Stimulated activated CD4-positive, alpha-beta T cell treated with anti-CD3 and anti-CD28 coated beads, Interleukin-4, amount 100 ng/mL, for 48 hours (primary cell): ENCODE measurements at places on chromosomes 12 and 14.

DNA sequence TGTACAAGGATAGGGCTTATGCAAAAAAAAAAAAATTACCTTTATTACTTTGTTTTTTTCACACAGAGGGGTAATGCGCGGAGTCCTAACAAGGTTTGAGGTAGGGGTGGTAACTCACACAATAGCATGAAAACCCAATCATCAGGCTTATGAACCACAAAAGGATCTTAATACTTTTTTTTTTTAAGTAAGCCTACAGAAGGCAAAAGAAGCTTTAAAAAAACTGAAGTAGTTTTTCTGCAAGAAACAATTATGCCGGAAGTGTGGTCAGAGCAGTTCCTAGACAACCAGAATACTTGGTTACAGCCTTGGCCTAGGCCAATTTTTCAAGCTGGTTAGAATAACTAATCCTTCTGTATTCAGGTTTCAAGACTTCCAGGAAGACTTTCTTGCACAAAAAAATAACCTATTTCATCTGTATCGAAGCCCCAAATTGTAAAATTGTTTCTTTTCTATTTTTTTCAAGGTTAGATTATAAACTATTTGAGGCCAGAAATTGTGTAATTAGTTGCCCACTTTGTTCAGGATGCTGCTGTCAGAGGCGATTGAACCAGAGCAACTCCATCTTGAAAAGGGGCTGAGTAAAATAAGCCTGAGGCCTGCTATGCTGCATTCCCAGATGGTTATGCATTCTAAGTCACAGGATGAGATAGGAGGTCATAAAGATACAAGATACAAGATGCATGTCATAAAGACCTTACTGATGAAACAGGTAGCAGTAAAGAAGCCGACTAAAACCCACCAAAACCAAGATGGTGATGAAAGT is 1.8 kb upstream of the GNS start:
- no peak for DNase-seq

GRCh38 chr12:3010214-3010930 is 51.2 kb downstream of the TEAD4 start:
- DNase-seq: no peak

DNA sequence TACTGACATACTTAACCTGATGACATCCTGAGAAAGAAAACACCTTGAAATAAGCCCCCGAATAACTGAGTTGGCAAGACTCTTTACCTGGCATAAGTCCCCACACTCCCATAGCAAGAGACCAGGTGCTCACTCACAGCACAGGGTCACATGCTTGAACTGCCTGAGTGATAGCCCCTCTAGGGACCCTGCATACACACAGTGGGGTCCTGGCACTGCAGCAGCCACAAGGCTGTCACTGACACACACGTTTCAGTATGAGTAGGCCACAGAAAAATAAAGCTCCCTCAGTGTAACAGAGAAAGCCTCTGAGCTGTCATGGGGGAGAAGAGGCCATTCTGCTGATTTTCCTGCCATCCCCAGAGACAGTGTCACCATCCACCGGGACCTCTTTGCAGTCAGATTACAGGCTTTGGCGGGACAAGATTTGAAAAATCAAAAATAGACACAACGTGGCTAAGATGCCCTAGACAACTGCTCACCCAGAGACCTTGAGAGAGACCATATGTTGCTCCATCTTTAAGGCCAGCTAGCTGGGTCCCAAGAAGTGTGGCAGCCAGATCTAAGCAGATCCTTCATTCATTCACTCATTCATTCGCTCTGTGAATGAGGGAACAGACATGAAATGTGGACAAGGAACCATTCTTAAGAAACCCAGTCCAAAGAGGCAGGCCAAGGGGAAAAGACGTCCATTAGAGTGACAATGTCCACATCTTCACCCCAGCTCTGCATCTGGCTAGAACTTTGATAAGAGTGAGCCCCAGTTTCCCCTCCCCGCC is 1.6 kb downstream of the SCARB1 start:
- DNase-seq: no peak

DNA sequence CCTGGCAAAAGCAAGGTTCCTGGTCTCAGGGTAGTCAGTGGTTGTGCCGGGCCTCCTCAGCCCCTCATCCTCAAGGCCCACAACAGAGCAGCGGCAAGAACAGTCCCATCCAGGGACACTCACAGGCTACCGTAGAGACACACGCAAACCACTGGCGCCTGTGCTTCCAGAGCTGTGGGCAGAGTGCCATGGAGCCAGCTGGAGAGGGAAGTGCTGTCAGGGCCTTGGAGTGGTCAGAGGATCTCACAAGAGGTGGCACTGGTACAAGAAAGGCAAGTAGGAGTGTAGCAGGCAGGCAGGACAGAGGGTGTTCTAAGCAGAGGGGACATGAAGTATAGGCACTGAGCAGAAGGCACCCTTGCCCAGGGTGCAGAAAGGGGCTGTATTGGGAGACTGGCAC is 34.6 kb downstream of the ANKRD9 start:
- DNase-seq: no peak

DNA sequence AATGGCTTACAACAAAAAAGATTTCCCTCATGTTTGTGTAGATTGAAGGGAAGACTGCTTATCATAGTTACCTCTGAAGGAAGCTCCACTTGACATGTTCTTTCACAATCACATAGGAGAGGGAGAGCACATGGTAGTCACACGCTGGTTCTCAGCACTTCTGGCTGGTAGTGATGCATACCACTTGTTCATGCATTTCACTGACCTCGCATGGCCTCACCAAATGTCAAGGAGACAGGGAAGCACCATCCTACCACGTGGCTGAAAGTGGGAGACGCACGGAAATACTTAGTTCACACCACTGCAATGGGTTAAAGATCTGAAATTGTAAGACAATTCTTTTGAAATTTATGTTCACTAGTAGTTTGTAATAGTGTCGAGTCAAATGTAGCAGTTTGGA is 74.0 kb downstream of the PDE3A start:
- DNase-seq: no peak

DNA sequence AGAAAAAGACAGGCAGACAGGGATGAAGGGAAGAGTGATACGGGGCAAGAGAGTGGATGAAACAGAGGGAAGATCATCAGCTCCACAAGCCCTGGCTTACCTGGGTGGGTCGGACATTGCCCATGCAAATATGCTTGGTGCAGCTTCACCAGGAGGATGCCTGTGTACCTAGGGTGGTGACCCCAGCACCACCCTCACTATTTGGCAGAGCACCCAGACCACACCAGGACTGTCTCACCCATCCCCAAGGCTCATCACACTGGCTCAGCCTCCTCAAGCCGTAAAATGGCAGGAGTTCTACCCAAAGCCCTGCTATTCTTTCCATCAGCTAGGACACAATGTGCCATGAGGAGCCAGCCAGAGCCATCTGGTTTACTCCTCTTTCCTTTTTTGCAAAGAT is 3.0 kb downstream of the GALNT8 start:
- DNase-seq: no peak

GRCh38 chr12:120700886-120701285 is 9.4 kb upstream of the UNC119B start:
- DNase-seq: no peak

DNA sequence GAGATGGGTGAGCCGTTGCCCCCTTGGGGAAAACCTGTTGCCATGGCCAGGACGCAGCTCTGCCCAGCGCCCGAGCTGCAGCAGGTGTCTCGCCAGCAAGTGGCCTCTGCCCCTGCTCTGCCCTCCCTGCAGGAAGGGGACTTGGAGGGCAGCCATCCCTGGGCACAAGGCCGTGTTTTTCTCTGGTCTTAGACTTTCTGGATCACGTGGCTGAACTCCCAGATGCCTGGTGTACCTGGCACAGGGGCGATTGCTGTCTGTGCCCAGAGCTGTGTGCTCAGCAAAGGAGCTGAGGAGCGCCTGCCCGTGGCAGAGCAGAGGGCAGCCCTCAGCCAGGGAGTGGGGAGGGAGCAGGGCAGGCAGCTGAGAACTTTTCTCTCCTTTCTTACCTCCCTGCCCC is 38.0 kb downstream of the TMEM63C start:
- DNase-seq: no peak

DNA sequence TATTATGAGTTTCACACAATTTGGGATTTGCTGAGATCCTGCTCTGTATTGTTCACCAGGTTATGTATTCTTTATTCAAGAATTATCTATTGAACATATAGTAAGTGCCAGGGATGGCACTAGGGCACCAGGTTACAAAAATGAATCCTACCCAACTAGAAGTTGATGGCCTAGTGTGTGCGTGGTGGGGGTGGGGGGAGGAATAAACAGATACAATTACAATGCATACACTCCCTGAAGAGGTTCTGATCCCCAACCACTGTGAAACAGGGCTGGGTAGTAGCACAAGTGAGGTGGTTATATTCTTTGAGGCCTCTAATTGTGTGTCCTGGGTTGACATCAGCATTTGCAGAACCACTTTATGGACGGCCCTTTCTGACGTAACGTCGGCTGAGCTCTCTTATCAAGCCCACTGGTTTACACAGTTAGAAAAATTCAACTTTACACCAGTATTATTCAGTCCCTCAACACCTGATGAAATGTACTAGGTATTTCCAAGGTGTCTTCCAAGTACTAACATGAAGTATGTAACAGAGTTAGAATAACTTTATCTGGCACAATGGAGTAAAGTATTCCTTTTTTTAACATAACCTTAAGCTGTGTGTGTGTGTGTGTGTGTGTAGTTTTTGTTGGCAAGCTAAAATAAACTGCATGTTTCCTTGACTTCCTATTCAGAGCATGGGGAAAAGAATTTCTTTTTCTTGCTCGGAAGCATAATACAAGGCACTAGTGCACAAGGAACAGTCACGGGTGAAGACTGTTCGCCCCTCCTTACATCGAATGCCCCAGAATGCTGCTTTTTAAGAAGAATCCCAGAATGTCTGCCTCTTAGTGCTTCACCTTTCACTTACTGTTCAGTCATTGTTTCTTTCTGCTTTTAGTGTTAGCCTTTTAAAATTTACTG is 8.1 kb upstream of the GLRX5 start:
- DNase-seq: no peak

DNA sequence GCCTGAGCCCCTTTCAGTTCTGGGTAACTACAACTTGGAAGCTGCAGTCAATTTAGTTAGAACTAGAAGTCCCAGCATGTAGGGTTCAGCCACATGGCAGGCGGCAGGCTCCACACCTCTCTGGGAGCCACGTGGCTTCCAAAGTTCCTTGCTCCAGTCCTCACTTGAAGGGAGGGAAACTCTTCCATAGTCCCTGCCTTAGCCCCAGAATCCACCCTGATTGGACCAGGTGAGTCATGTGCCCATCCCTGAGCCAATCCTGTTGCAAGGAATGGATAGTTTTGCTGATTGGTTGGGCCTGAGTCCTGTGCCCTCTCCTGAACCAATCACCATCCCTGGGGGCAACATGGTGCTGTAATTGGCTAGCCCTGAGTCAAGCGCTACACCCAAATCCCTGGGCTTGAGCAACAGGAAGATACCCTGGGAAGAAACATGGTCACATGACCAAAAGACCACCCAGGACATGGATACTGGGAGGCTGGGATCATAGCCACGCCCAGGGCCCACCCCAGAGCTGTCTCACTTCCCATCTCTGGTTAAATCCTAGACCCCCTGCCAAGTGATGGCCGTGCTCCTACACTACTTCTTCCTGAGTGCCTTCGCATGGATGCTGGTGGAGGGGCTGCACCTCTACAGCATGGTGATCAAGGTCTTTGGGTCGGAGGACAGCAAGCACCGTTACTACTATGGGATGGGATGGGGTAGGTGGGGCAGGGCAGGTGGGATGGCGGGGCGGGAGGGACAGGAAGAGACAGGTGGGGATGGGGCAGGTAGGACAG is 154.7 kb downstream of the ADGRD1 start:
- DNase-seq: no peak

DNA sequence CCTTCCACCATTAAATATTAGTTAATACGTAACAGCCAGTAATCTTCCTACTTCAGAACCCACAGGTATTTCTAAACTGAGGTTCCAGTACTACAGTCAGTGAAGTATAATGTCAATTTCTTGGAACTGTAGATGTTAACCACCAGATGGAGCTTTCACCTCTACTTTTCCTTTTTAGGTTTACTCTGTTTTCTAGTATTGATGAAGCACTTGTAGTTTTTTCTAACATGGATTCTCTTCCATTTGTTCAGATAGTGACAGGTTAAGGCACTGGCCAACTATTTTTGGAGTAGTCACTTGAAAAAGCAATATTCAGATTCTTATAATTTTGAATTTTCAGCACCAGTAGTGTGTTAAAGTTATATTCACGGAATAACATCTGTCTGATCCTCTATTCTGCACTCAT is 4.6 kb upstream of the SEC23A start:
- no peak for DNase-seq

GRCh38 chr12:76014007-76014406 is 17.6 kb downstream of the PHLDA1 start:
- DNase-seq: no peak

DNA sequence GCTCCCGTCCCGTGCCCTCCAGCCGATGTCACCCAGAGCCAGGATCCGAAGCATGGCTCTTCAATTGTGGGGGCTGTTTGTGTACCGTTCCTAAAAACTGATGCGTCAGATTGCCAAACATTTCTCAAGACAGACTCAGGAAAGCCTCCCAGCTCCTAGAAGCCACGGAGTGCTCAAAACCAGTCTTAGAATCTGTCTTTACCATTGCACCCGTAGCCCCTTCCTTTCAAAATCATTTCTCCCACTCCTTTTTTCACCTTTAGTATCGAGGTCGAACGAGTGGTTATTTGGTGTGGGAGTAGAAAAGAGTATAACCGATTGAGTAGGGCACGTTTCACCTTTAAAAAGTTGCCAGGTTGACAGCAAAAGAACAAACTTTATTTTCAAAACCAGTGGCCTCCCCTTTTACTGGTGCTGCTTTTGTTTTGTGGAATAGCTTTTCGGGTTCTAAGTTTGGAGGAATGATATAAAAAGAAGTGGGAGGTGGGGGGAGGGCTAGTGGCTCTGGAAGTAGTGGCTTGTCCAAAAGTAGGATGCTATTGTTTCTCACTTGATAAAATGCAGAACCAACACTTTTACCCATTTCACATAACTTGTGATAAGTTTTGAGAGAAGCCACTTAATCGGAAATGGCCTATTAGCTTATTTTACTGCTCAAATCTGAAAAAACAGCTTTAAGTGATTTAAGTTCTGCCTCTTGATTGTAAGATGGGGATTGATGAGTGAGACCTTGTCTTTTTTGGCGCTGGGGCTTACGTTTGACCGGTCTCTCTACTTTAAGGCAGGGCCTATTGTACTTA is 803 bp downstream of the STK38L start:
- DNase-seq: no peak

DNA sequence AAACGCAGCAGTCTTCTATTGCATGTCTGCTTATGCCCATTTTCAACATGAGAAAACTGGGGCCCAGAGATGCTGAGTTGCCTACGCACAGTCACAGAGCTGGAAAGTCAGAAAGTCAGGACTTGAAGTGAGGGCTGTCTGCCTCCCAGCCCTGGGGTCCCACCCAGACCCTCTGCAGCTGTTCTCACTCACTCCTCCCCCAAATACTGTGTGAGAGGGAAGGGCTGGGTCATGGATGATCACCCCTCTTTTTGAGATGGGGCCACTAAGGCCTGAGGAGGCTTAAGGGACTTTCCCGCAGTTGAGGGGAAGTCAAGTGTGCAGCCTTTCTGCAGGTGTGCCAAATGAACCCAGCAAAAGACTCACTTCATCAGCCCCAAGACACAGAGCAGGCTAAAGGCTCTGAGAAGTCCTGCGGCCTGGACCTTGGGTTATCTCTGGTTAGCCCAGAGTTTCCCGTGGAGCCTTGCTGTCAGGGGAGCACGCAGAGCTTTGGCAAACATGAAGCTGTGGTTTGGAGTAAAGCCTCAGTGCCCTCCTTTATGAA is 18.7 kb downstream of the DTX1 start:
- DNase-seq: no peak
